Stimulated activated CD4-positive, alpha-beta T cell treated with anti-CD3 and anti-CD28 coated beads, TNF-alpha, amount 100 ng/mL, for 1 hour (primary cell): ENCODE measurements at places on chromosomes 7 and 10.

DNA sequence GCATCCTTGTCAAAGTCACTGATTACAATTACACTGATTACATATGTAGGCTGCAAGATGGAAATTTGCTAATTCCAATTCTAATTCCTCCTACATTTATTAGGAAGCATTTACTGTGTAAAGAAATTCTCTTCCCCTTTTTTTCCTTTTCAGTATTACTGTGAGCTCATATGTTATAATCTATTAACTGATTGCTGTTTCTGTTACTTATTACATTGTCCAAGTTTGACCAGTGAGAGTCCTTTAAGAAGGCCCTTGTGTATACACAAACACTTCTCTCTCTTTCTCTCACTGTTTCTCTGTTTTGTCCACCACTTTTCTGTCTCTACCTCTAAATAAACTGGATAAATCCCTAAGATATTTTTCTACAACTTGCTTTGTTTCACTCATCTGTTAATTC lies 31.5 kb downstream of the PHF14 start:
- DNase-seq, result no peak

GRCh38 chr7:84277628-84278224 lies 83.1 kb upstream of the SEMA3A start:
- DNase-seq, result no peak

DNA sequence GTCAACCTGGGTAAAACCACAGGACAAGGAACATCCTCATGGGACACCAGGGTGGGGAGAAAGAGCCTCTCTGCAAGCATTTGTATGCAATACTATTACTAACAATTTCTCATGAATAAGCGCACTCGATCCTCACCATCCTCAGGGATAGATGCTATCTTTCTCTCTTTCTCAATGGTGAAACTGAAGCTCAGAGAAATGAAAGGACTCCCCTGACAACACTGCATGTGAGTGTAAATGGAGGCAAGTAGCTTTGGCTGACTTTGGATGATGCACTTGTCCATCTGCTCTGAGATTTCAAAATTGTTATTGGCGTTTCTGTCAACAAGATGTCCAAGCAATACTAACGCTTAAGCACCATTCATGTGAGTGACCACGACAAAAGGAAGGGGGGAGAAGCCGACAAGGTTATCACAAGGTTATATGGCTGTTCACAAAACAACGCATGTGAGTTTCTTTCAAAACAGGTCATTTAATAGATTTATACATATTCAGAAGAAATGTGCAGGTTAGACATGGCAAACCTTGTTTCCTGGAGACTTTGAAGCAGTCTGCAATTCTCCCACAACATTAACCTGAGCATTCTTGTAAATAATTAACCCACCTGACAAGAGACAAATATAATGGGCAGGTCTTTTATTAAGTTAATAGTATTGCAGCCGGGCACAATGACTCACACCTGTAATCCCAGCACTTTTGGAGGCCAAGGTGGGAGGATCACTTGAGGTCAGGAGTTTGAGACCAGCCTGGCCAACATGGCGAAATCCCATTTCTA lies 54.0 kb downstream of the IFIT5 start:
- no peak for DNase-seq

GRCh38 chr7:157573244-157573643 lies 236.4 kb downstream of the DNAJB6 start:
- DNase-seq, result no peak

- DNase-seq, result no peak
Measured at GRCh38 chr7:116938678-116939077, 14.6 kb upstream of the ST7 start.

DNA sequence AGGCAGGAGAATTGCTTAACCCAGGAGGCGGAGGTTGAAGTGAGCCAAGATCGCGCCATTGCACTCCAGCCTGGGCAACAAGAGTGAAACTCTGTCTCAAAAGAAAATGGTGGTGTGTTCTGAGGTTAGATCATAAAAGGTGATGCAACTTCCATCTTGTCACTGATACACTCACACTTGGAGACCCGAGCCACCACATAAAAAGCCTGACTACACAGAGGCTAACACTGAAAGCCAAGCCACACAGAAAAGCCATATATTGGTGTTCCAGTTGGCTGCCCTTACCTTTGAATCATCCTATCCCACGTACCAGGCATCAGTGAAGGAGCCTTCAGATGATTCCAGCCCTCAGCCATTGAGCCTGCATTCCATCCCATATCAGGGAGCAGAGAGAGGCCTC lies 4.0 kb downstream of the MORN4 start:
- DNase-seq, result no peak
